ENCODE measurements at places on chromosomes 4 and X.

DNA sequence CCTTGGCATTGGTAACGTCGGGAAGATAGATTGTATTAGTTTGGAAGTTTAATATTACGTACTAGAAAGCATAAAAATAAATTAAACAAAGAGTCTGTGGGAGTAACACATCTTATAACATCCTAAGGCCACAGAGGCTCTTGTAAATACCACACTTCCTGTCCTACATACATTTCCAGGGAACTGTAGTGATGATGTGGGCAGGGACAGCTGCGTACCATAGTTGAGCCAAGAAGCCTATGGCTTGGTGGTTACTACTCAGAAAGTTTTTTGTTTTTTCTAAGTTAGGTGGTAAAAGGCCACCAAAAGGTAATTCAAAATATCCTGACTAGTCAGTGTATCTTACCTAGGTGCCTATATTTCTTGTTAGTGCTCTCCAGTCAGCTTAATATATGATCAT, 4.6 kb upstream of the ANKRD50 start:
- no peak for DNase-seq

DNA sequence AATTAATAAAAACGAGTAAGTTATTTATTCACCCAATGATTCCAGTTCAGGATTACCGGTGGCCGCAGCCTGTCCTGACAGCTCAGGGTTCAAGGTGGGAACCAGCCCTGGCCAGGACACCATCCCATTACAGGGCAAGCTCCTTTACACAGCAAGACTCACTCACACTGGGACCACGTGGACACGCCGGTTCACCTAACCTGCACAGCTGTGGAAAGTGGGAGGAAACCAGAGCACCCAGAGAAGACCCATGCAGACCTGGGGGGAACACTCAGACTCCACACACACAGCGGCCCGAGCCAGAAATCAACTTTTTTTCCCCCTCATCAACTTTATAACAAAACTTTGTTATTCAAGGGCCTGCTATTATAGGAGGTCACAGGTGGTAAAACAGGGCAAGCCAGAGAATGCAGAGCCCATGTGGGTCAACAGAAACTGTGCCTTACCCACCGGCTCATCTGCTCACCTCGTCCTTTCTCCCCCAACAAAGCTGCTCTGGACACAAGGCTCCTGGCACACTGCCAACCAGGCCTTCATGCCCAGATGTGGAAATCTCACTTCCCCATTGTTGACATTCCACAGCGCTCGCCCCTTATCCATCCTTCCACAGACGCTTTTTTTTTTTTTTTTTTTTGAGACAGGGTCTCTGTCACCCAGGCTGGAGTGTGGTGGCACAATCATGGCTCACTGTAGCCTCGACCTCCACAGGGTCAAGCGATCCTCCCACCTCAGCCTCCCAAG, 8.0 kb upstream of the ODAPH start:
- DNase-seq = no peak

DNA sequence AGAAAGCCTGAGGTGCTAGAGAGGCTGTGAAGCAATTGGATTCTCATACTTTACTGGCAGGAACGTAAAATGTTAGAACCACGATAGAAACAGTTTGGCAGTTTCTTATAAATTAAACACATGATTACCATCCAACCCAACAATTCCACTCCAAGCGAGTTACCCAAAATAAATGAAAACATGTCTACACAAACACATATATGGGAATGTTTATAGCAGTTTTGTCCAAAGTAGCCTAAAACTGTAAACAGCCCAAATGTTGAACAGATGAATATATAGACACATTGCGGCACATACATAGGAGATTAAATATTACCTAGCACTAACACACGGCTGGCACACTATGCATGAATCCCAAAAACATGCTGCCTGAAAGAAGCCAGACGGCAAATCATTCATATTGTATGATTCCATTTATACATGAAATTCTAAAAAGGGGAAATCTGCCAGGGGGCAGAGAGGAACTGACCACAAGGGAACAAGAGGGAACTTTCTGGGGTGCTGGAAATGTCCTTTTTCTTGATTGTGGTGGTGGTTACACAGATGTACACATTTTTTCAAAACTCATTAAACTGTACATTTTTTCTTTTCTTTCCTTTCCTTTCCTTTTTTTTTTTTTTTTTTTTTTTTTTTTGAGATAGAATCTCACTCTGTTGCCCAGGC, 50.4 kb upstream of the SLC25A4 start:
- no peak for DNase-seq

- no peak for DNase-seq
Measured at GRCh38 chr4:31052519-31052918, 332.4 kb downstream of the PCDH7 start.

DNA sequence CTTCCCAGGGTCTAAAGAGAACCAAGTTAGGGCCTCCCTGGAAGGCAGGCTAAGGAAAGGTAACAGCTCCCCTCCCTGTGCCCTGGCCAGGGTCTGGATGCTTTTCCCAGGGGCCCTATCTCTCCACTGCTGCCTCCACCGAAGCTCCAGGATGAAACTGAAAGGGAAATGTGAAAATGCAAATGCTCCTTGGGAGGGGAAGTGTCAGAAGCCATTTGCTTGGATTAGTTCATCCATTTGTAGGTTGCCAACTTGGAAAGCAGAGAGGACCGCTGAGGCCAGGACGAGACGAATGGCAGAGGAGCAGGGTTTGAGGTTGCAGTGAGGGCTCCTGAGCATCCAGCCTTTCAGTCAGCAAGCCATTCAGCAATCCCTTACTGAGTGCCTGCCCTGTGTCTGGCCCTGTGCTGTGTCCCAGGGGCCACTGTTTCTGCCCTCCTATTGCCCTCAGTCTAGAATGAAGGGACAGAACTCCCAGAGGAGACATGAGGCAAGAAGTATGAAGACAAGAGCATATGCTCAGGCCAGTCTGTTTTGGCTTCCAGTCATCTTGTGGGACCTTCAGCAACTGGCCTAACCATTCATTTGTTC, 45.9 kb upstream of the PGRMC1 start:
- no peak for DNase-seq
